ENCODE measurements at places on chromosomes 11 and 22.

GRCh38 chr22:17086296-17086695 is 1.5 kb downstream of the IL17RA start:
- no peak for DNase-seq

GRCh38 chr11:120245434-120245833 is 5.5 kb downstream of the POU2F3 start:
- no peak for DNase-seq

DNA sequence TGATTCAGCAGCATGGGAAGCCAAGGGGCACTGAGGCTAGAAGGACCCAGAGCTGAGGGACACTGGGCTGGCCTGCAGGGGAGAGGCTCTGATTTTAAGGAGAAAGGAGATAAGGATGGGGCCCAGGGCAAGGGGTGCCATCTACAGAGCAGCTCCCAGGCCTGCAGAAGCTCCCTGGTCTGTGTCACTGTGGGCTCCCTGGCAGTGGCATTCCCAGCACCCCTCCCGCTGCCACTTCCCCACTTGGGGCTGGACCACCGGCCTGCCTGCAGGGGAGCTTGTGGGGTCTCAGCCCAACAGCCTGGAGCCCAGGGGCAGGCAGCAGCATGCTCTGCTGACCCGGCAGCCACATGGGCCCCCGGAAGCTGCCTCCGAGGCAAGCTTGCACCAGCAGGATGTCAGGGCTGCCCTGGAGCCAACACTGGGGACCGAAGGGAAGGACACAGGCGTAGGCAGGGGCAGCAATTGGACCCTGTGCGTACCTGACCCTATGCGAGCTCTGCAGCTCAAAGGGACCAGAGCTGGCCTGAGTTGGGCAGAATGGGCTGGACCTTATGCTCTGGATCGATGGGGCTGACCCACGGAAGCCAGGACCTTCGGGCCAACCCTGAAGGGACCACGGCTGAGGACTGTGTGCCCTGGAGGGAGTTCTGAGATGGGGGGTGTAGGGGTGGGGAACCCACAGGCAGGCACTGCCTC is 35.4 kb upstream of the WNT7B start:
- DNase-seq: no peak

DNA sequence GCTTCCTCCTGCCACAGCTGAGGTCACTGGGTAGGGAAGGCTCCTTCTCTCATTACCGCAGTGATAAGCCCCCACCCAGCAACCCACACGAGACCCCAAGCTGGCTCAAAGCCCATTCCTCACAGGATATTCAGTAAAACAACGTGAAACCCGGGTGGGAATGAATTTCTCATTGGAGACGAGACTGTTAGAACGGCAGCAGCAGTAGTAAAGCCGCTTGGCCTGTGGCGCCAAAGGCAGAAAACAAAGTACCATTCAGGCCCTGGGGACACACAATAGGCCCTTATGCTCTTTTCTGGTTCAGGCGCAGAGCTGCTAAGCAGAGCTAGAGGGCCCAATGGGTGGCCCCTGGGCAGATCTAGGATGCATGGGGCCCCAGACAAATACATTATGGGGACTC is 45.3 kb downstream of the PC start:
- DNase-seq: no peak
